Activated CD4-positive, alpha-beta memory T cell treated with anti-CD3 and anti-CD28 coated beads, Interleukin-2, amount 10 ng/mL, durations not matched to agents 7 days and 5 days (primary cell): ENCODE measurements at places on chromosomes 4 and X. TPM values are rescaled to one million over a fixed set of nuclear protein-coding genes. Genes with fewer than 3 reads are reported as not detected.

The SEPTIN6 gene
- 214 TPM for total RNA-seq

The TLR3 gene
- 3.3 TPM for total RNA-seq

The FRAS1 gene
- total RNA-seq = not detected

The MRPL1 gene
- 19.7 TPM for total RNA-seq

The CCDC110 gene
- not detected for total RNA-seq

The IBSP gene
- total RNA-seq = not detected

The VEGFC gene
- not detected for total RNA-seq

The ETNPPL gene
- not detected for total RNA-seq

The MSANTD1 gene
- 0.65 TPM for total RNA-seq

The CENPVL1 gene
- not detected for total RNA-seq

The PPP1R2C gene
- total RNA-seq = not detected

The CCDC120 gene
- 6.5 TPM for total RNA-seq

The CT47C1 gene
- total RNA-seq = not detected

The PDLIM3 gene
- not detected for total RNA-seq

The AVPR2 gene
- not detected for total RNA-seq

The CFP gene
- 18.6 TPM for total RNA-seq

The TMPRSS11A gene
- total RNA-seq = not detected

The MAGEB1 gene
- not detected for total RNA-seq

The GPC4 gene
- not detected for total RNA-seq

The SHOX gene
- total RNA-seq = not detected

The PCDH18 gene
- 0.38 TPM for total RNA-seq
